ENCODE measurements at places on chromosomes 1 and 21.

GRCh38 chr1:52996653-52997052 is 65.4 kb upstream of the PODN start:
- no peak for DNase-seq

DNA sequence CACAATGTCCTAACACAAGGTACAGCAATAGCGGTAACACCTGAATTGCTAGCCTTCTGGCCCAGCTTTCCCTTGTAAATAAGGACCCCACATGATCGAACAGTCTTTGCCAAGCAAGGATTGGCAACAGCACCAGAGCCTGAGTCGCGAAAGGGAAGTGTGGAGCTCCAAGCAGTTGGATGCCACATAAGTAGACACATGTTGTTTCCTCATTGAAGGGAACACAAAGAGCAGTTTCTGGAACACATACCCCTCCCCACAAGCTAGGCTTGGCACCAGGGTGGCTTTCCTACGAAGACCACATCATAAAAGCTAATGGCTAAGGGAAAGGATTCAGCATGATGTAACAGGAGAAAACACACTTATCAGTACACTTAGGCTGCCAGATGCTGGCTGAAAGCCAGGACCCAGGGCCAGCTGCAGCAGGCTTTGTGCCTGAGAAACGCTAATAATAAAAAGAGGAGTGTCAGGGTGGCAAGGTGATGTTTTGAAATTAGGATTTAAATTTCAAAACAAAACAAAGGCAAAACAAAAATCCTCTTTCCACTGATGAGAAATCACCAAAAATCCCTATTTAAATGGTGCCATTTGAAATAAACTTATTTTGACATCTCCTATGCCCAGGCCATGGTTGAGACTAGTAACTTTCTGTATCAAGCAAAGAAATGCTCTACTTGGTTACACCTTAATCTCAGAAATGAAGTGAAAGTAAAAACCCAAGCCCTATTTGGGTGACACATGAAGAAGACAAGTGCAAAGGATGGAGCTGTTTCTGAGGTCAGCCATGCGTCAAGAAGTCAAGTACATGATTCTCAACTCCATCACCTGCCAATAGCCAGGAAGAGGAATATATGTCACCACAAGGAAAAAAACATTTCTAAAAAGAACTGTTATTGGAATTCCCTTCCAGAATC is 11.9 kb upstream of the CPLANE2 start:
- DNase-seq, result no peak

- peak; percentile 76 for DNase-seq
Observed at GRCh38 chr1:95233737-95234500, at the start of gene RWDD3. TSS of gene RWDD3 (plus strand) at chr1:95234210. CDS start at chr1:95234231, 21 bp downstream.

- no peak for DNase-seq
Observed at GRCh38 chr1:207316141-207316540, 5.3 kb upstream of the CD55 start.

DNA sequence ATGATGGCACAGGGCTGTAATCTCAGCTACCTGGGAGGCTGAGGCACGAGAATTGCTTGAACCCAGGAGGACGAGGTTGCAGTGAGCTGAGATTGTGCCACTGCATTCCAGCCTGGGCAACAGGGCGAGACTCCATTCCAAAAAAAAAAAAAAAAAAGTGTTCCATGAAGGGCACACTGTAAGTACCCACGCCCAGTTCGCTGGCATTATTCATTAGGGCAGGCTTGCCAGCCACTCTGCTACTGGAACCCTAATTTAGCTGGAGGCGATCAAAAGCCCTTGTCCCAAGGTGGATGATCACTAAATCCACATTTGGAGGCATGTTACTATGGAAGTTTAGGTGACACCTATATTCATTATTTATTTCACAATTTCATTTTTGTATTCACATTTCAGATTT is 5.0 kb downstream of the IFNLR1 start:
- DNase-seq, result no peak

DNA sequence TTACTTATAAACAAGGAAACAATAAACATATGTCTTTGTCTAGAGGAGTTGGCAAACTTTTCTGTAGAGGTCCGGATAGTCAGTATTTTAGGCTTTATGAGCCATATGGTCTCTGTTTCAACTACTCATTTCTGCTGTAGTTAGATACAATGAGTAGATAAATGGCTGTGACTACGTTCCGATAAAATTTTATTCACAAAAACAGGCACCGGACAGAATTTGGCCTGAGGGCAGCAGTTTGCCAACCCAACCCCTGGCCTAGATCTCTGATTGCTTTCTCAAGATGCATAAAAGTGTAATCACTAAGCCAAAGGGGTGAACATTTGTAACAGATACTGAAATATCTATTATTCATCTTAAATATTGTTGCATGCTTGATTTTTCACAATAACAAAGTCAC is 123.1 kb upstream of the ESRRG start:
- DNase-seq, result no peak

All from GOT3 (cell line).